ENCODE measurements at places on chromosomes 5 and 9. TPM values are rescaled to one million over a fixed set of nuclear protein-coding genes. Genes with fewer than 3 reads are reported as not detected.

DNA sequence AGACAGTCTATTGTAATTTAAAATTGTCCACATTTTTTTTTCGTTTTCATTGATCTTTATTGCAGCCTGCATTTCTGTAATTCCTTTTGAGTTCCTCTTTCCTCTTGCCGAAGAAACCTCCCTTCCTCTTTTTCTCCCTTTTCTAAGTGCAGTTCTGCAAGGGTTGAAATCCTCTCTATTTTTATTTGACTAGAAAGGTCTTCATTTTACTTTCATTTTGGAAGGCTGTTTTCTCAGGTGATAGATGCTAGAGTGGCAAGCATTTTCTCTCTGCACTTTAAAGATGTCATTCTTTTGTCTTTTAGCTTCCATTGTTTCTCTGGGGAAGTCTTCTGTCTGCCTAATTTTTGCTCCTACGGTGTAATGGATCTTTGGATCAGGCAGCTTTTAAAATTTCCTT is 248.5 kb downstream of the SMARCA2 start:
- DNase-seq = no peak

GRCh38 chr9:78565481-78565880 is 268.6 kb downstream of the PSAT1 start:
- DNase-seq = no peak

DNA sequence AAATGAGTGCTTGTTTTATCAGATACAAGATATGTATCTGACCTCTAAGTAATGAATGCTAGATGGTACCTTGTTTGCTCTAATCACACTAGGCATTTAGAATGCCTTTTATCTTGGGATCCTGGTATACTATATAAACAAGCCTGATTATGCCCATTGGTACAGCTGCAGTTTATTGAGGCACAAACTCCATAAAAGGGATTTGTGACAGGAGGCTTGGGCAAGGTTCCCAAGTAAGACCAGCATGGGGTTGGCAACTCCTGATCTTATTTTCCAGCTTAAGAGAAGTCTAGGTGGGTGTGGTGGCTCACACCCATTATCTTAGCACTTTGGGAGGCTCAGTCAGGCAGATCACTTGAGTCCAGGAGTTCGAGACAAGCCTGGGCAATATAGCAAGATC is 93.9 kb upstream of the DMRT1 start:
- no peak for DNase-seq

DNA sequence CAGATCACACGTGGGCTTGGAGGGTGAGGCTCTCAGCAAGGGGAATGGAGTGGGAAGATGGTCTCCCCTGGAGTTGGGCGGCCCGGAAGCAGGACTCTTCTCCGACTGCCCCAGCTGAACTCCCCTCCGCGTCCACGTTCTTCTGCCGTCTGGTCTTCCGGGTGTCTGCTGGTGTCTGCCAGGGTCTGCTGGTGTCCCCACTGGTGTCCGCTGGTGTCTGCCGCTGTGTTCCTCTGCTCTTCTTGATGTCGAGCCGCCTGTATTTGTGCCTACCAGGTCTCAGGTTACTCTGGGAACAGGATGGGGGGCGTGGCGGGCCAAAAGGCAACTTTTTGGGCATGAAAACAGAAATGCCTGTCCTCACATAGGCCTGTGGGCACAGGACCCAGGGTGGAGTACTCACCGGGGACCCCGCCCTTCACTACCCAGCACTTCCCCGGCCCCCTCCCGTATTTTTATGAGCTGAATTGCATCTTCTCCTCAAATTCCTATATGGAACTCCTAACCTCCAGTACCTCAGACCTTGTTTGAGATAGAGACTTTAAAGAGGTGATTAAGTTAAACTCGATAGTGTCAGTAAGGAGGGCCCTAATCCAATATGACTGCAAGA is 675.4 kb downstream of the SEMA5A start:
- no peak for DNase-seq

- peak; percentile 47 for DNase-seq
These were observed 792 bp downstream of the NTMT1 start for GRCh38 chr9:129626625-129627284.

DNA sequence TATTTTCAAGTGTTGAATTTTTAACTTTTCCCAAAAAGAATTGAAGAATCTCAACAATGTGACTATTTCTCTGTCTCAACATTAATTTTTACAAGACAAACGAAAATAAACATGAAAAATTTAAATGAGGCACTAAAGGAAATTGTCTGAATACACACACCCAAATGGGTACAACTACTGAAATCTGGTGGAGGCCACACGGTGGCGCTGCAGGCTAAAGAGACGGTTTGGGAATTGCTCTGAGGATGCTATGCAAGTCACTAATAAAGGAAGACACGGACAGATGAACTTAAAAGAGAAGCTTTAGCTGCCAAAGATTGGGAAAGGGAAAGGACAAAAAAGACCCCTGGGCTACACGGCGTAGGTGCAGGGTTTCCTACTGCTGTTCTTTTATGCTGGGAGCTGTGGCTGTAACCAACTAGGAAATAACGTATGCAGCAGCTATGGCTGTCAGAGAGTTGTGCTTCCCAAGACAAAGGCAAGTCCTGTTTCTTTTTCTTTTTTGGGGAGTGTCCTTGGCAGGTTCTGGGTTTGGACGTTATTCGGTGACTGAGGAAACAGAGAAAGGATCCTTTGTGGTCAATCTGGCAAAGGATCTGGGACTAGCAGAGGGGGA is at the start of gene PCDHB10:
Gene PCDHB10 (plus strand): TSS at position 244 of the 616 bp plus-strand sequence. CDS start 200 bp downstream, at position 444.
- DNase-seq = peak; percentile 63

DNA sequence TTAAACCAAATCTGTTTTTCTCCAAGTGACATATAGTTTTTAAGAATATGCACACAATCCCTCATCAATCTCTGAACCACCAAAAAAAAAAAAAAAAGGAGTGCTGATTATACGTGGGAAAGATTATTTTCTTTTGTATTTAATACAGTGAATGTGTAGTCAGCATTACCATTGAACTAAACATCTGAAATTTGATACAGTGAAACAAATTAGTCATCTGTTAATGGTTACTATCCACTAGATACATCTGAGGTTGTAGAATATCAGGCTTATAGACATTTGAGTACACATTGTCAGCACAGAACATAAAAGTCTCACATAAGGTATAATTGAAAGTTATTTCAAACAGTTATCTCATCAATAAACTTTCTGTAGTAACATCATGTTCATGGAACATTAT is 87.0 kb downstream of the SLF1 start:
- DNase-seq = no peak

DNA sequence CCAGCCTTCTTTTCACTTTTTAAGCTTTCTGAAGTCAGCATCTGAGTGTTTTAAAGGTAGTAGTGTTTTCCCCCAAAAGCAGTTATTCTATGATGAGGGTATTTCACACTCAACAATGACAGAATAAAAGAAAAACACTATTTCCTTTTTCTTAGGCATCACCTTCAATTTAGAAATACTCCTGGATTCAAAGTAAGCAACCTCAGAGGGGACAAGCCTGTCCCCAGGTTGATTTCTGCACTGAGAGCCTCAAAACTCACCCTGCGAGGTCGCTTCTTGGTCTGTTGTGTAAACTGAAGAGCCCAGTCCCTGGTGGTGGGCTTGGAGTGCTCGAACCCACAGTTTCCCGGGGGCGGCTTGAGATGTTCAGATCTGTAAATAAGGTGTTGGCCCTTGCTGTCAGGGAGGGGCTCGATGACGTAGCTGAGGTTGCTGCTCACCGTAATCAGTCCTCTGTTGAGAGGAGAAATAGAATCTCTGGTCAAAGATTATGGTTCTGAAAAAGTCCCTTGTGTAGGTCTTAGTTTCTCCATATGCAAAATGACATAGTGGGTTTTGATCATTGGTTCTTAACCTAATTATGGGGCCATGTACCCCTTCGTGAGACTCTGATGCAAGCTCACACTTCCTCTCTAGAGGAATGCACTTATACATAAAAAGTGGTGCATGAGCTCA is 55.9 kb downstream of the ADAM19 start:
- peak; percentile 36 for DNase-seq

- no peak for DNase-seq
These were observed 6.0 kb downstream of the TMEM171 start for GRCh38 chr5:73126381-73126780.

- no peak for DNase-seq
These were observed 95.0 kb upstream of the EFNA5 start for GRCh38 chr5:107765805-107766063.

DNA sequence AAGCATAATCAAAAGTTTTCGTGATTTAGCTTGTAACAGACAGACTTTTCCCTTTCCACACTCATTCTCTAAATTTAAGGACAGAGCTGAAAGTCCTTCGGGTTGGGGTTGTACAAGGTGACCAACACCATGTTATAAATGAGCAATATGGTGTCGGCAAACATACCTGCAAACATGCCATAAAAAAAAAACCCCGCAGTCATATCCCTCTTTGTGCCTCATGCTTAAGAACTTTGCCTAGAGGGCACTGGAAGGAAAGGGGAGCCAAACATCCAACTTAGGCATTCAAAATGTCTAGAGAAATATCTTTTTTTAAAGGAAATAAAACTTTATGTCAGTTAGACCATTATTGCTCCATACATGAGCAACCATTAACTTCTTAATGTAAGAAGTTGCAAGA is 73.2 kb downstream of the TLE1 start:
- DNase-seq = no peak

GRCh38 chr5:6656680-6657079 is 23.4 kb downstream of the SRD5A1 start:
- no peak for DNase-seq

- no peak for DNase-seq
These were observed 681 bp upstream of the LHFPL2 start for GRCh38 chr5:78649211-78649695.

The LOX gene
- total RNA-seq = not detected

The C1QTNF2 gene
- not detected for total RNA-seq

The NTRK2 gene
- 0.07 TPM for total RNA-seq

The SLCO6A1 gene
- total RNA-seq = not detected

The ANKRD55 gene
- not detected for total RNA-seq

The SUSD3 gene
- total RNA-seq = 36.7 TPM
